NCI-H526 (cell line): ENCODE measurements at places on chromosomes 4 and X.

GRCh38 chrX:46573892-46574773 lies 568 bp downstream of the CHST7 start:
- peak; percentile 46 for DNase-seq

DNA sequence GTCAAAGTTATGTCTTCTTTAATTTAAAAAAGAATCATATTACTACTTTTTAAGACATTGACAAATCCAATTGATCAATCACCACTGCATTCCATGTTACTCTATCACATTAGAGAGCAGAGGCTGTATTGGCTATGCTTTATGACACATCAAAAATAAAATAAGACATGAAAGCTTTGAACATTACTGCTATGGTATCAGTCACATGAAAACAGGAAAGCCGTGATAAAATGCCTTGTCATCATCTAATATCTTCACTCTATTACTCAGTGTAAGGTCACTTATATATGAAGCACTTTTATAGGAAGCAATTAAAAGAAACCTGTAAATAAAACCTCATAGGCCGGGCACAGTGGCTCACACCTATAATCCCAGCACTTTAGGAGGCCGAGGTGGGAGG lies 27.7 kb upstream of the CEP135 start:
- no peak for DNase-seq

DNA sequence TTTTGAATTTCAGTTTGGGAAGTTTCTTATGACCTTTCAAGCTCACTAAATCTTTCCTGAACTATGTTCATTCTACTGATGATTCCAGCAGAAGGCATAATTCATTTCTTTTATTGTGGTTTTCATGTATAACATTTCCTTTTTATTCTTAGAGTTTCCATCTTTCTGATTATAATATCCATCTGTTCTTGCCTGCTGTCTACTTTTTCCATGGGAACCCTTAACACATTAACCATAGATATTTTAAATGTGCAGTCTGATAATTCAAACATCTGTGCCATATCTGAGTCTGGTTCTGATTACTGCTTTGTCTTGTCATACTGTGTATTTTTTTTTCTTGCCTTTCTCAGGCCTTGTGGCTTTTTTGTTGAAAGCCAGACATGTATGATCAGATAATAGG lies 234.7 kb downstream of the COX7B2 start:
- no peak for DNase-seq

- DNase-seq, result no peak
Observed at GRCh38 chrX:100368167-100368566, 41.9 kb downstream of the PCDH19 start.

GRCh38 chr4:139924782-139925181 lies 229.2 kb downstream of the MAML3 start:
- DNase-seq, result no peak

- no peak for DNase-seq
Observed at GRCh38 chrX:97132664-97133415, 249.1 kb downstream of the RPA4 start.

- no peak for DNase-seq
Observed at GRCh38 chr4:128475597-128475996, 188.0 kb upstream of the PGRMC2 start.

GRCh38 chrX:63922221-63922620 lies 137.2 kb upstream of the ARHGEF9 start:
- DNase-seq, result no peak
